CD4-positive, alpha-beta T cell treated with Interleukin-17A for 1 hour (primary cell): ENCODE measurements at places on chromosomes 12 and 14.

DNA sequence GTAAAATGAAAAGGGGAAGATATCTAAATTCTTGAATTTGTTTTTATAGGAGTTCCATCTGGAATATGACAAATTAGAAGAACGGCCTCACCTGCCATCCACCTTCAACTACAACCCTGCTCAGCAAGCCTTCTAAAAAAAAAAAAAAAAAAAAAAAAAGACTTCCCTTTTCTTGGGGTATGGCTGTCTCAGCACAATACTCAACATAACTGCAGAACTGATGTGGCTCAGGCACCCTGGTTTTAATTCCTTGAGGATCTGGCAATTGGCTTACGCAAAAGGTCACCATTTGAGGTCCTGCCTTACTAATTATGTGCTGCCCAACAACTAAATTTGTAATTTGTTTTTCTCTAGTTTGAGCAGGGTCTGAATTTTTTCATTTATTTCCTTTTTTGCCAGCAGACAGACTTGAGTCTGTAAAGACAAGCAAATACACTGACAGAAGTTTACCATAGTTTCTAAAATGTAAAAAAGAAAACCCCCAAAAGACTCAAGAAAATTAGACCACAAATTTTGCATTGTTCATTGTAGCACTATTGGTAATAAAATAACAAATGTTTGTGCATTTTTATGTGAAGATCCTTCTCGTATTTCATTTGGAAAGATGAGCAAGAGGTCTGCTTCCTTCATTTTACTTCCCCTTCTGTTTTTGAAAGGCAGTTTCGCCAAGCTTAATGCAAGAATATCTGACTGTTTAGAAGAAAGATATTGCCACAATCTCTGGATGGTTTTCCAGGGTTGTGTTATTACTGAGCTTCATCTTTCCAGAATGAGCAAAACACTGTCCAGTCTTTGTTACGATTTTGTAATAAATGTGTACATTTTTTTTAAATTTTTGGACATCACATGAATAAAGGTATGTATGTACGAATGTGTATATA is 12.1 kb upstream of the KCNMB4 start:
- DNase-seq, result no peak

DNA sequence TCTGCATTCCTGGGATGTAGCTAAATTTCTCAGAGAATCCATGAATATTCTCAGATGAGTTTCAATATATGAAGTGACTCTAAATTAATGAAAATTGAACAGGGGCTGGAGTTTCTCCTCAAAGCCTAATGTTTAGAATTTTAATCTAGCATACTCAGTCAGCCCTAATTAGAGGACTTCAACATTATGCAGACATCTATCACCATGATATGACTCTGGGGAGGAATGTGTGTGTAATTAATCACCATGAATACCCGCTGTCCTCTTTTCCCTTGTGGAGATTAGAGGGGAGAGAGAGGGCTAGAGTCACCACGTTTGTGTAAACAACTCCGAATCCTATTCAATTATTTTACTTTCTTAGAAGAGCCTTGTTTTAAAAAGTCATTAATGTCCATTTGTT is 698.6 kb upstream of the MDGA2 start:
- DNase-seq, result no peak

GRCh38 chr12:104416136-104416535 is 40.6 kb upstream of the CHST11 start:
- DNase-seq, result no peak

DNA sequence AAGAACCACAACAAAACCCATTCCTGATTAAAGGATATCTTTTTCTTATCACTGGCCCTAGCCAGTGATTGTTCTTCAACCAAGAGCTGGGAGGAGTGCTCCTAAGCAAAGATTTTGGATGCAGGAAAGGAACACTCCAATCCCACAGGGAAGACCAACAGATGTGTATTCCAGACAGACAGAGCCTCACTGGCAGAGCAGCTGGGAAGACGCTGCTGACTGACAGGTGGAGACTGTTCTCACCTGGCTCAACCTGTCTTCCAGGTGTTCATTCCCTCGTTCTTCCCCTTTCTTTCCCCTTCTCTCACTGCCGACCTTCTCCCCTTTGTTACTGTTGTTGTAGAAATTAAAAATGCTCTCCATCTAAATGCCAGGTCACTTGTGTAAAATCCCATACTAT is 89.7 kb upstream of the CCDC198 start:
- DNase-seq, result no peak
